ENCODE measurements at places on chromosomes 13 and 19. TPM values are rescaled to one million over a fixed set of nuclear protein-coding genes. Genes with fewer than 3 reads are reported as not detected.

DNA sequence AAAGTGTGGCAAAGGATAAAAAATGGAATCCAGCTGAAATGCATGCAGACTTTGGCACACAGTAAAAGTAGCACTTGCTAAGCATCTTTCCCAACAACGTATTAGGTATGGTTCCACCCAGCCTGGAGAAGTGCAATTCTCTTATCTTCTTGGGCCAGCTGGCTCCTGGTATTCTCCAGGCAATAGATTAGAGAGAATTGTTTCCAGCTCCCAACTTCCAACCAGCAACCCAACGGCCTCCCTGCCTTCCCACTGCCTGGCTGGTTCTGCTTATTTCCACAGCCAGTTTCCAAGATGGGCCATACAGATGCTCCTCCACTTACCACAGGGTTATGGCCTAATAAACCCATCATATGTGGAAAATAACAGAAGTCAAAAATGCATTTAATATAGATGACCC, 133.4 kb downstream of the OXGR1 start:
- no peak for DNase-seq

NRTN gene
- total RNA-seq: not detected

GRCh38 chr13:96681766-96682165, 312.5 kb downstream of the OXGR1 start:
- no peak for DNase-seq

- DNase-seq: no peak
Measured at GRCh38 chr19:11164879-11165406, 9.4 kb upstream of the SPC24 start.

ZNF135 gene
- total RNA-seq: 0.39 TPM

DNA sequence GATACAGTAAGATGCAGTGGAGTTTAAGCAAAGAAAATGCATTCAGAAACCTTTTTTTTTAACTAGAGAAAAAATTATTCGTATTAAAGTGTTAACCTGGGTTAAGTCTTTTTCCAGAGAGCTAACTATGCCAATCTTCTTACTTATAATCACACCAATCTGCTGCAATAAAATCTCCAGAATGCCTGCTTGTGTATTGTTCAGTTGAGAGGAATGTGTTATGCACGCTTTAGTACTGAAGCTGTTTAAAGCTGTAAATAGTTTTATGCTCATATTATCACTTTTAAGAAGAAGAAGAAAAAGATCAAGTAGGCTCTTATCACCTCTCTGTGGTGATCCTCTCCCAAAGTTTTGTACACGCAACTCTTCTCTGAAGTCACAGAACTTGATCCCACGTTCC, 528.7 kb downstream of the RFC3 start:
- DNase-seq: no peak

DNA sequence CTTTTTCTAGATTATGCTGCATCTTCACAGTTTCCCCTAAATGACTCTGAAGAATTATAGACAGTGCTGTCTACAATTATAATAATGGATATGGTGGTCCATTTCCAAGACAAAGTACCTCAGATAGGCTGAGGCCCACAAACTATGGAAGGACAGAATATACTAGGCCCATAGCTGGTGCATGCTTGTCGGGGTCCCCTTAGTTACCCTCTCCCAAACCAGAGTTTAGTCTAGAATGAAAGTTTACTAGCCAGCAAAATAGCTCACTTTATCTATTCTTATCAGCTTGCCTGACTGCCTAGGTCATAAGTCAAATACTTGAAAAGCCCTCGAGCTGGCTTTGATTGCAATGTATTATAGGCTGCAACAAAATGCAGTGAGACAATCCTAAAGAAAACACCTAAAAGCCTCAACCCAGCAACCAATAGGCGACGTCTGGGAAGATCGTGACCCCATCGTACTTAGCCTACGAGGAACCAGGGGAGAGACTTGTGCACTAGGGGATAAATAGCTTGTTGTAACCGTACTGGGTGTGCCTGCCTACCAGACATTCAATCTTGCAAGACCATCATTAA, 785 bp upstream of the IGFL2 start:
- no peak for DNase-seq

CBY2 gene
- total RNA-seq: 0.96 TPM

DNA sequence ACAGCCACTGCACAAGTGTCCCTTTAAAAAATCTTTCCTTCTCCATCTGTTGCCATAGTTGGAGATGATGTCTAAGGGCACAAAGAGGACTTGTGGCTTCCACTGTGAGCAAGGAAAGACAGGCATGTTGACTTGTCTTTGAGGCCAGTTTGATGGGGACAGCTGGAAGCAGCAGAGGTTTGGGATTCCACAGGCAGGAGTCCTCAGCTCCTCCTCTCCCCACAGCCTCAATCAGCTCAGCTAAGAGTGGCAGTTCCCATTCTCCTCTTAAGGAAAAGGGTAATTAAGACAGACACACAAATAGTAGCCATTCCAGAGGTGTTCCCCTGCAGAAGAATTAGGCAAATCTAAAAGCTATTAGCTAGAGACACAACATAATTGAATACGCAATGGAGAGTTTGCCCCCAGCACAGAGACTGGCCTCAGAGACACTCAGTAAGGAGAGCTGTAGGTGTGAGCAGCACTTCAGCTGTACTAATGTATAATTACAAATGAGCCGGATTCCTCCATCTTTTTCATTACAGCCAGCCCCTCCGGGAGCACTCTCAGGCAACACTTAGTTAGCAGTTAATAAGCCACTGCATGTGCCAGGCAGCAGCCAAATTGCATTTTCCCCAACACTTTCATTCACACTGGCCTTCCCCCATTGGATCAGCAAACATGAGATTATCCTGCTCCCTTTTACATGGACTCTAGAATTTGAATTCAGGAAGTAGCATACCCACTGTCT, 434.0 kb downstream of the FOXO1 start:
- DNase-seq: no peak

C19orf33 gene
- total RNA-seq: not detected

ZNF177 gene
- total RNA-seq: 0.81 TPM
